Activated CD8-positive, alpha-beta memory T cell treated with anti-CD3 and anti-CD28 coated beads for 1 hour (primary cell): ENCODE measurements at places on chromosomes 6 and 20.

- DNase-seq, result no peak
Observed at GRCh38 chr20:47198254-47198671, 158.2 kb downstream of the ZMYND8 start.

GRCh38 chr6:149154261-149154821, 163.2 kb upstream of the TAB2 start:
- DNase-seq, result no peak

DNA sequence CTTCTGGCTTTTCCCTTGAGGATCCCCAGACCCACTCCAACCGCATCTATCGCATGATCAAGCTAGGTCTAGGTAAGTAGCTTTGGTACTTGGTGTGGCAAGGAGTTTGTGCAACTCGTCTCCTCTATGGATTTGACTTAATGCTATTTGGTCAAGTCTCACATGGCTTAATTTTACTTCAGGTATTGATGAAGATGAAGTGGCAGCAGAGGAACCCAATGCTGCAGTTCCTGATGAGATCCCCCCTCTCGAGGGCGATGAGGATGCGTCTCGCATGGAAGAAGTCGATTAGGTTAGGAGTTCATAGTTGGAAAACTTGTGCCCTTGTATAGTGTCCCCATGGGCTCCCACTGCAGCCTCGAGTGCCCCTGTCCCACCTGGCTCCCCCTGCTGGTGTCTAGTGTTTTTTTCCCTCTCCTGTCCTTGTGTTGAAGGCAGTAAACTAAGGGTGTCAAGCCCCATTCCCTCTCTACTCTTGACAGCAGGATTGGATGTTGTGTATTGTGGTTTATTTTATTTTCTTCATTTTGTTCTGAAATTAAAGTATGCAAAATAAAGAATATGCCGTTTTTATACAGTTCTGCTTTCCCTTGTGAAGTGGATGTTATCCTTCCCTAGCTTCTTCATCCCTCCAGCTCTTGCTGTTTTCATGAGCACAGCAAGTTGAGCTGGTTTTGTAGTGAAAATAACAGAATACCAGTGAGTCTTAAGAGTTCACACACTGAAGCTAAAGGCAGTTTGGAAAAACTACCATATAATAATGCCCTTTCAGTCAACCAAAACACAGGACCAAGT, 3.8 kb downstream of the SLC35B2 start:
- no peak for DNase-seq

DNA sequence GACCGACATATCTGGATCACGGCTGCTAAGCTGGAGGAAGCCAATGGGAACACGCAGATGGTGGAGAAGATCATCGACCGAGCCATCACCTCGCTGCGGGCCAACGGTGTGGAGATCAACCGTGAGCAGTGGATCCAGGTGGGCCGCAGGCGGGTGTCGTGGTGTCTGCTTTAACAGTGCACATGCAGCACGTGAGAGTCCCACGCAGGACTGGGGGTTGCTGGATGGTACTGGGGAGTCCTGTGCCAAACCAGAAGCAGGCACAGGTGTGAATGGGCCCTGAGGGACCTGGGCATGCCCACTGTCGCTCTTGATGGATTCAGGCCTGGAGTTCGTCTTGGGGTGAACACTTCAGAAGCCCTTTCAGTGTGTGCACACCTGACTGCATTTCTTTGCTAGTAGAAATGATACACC, 24.6 kb upstream of the C20orf204 start:
- no peak for DNase-seq

GRCh38 chr6:43172104-43173007, 1.3 kb downstream of the SRF start:
- DNase-seq, result peak; percentile 32

- no peak for DNase-seq
Observed at GRCh38 chr6:11972806-11973205, 39.3 kb upstream of the HIVEP1 start.

GRCh38 chr20:18263723-18264122, 24.6 kb upstream of the ZNF133 start:
- no peak for DNase-seq

DNA sequence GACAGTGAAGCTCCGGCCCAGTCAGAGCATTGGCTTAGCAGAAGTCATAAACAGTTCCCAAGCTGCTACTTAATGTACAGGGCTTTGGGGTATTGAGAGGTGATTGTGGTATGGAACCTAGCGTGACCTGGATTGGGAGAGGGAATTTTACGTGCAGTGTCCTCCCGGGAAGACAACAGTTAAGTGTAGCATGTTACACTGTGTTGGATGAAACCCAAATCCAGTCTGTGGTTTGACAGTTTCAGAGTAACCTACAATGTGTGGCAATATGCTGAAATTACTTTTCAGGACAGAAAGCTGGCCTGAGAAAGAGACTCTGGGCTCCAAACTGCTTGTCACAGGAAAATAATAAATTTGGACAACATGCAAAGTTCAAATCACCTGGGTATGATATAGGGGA, 28.1 kb upstream of the RALGAPA2 start:
- no peak for DNase-seq

GRCh38 chr20:41038878-41039404, 10.3 kb downstream of the TOP1 start:
- no peak for DNase-seq

GRCh38 chr20:53513489-53514298, 79.9 kb downstream of the ZNF217 start:
- no peak for DNase-seq
